Stimulated activated CD4-positive, alpha-beta T cell treated with anti-CD3 and anti-CD28 coated beads, Interleukin-15, amount 100 ng/mL, for 1 hour (primary cell): ENCODE measurements at places on chromosomes 1 and 21.

DNA sequence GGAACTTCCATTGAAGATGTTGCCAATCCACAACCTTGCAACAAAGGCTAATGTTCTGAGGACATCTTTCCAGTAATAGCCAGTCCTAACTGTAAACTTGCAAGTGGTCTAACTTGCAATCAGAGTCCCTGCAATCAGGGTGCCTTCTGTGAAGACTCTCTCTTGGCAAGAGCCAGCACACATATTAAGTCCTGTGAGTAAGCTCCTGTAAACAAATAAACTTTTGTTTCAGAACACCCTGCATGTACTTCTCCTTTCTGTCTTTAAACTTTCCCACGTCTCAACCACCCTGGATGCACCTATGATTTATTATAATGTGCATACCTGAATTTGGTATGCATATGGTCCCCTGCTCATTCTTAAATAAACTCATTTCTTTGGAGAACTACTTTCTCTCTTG is 9.1 kb downstream of the GBP7 start:
- DNase-seq = no peak

GRCh38 chr1:234597894-234598293 is 12.1 kb downstream of the IRF2BP2 start:
- no peak for DNase-seq

- DNase-seq = no peak
Observed at GRCh38 chr1:116740746-116741145, 13.5 kb upstream of the CD2 start.

DNA sequence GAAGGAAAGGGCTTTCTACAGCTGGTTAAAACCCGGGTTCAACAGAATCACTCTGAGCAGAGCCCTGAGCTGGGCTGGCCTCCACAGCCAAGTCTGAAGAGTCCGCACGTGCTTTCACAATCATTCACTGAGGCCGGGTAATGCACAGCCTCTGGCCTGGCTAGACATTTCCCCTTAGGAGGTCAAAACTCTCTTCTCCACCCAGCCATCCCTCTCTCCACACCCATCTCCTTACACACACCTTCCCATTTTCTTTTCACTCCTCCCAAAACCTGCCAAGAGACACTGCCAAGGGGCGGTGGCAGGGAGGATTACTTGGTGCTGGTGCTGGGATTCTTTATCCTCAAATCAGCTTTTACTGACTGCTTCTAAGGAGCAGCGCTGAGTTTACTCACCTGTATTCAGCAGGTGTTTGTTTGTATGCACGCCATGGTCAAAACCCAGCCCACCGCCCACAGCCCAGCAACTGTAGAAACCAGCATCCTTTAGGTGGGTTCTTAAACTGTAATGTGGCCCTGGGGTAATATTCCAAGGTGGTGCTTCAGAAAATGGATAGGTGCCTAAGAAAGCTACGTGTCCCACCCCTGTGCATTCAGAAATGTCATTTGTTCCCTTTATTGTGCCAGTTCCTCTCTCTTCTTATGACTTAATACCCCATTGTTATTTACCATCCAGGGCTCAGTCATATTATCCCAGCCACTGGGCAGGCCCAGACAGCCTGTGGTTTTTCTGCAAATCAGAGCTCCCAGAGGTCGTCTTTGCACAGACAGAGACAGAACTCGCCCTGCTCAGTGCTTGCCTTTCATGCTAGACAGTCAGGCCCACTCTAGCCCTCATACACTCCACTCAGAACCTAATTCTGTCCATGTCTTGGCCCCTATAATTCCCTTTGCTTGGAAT is 80.2 kb downstream of the ADSS2 start:
- no peak for DNase-seq

GRCh38 chr1:57989877-57990276 is 556.6 kb downstream of the OMA1 start:
- DNase-seq = no peak

DNA sequence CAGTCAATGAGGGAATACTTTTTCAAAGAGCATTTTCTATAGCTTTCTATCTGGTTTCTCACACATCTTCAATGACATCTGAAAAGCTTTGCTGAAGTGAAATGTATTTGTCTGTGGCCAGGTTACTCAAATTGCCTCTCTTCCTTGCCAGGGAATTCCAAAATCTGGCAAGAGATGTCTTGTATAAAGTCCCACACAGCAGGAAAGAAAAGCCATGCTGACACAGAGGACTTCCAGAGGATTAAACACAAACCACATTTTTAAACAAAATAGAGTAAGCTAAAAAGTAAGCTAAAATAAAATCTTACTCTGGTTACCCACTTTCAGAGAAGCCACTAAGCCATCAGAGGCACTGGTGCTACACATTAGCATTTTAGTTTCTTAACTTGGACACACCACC is 93.1 kb upstream of the BCAR3 start:
- no peak for DNase-seq

DNA sequence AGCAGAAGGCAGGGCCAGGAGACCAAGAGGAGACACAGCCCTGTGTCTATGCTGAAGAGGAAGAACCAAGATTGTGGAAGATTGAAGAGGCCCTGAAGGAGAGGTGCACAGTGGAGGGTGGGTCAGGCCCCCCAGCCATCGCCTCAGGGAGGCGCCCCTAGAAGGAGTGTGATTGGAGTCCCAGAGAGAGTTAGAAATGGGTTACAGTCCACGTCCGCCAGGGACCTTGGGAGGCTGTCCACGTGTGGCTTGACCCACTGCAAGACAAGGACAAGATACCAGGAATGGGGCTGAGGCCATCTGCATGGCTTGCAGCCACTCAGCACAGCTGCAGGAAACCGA is 375.1 kb downstream of the NPHP4 start:
- DNase-seq = no peak

- no peak for DNase-seq
Observed at GRCh38 chr21:32246571-32247140, 32.2 kb downstream of the MIS18A start.

GRCh38 chr1:56835657-56836056 is 16.5 kb upstream of the FYB2 start:
- DNase-seq = no peak

- DNase-seq = no peak
Observed at GRCh38 chr1:220283625-220284024, 11.4 kb upstream of the RAB3GAP2 start.

GRCh38 chr1:55235722-55236121 is 20.6 kb upstream of the USP24 start:
- no peak for DNase-seq

DNA sequence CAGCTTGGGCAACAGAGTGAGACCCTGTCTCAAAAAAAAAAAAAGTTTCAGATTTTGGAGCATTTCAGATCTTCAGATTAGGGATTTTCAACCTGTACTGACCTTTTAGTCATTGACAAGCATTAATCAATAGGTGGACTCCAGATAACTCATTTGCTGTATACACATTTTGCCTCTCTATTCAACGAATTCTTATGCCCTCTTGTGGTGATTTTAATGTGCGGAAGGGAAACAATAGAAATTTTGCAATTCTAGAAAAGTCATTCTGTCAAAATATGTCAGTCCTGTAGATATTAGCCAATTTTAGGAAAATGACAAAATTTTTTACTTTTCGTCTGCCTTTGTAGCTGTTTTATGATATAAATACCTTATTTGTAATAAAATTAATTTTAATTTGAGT is 11.6 kb upstream of the OR2G2 start:
- DNase-seq = no peak

DNA sequence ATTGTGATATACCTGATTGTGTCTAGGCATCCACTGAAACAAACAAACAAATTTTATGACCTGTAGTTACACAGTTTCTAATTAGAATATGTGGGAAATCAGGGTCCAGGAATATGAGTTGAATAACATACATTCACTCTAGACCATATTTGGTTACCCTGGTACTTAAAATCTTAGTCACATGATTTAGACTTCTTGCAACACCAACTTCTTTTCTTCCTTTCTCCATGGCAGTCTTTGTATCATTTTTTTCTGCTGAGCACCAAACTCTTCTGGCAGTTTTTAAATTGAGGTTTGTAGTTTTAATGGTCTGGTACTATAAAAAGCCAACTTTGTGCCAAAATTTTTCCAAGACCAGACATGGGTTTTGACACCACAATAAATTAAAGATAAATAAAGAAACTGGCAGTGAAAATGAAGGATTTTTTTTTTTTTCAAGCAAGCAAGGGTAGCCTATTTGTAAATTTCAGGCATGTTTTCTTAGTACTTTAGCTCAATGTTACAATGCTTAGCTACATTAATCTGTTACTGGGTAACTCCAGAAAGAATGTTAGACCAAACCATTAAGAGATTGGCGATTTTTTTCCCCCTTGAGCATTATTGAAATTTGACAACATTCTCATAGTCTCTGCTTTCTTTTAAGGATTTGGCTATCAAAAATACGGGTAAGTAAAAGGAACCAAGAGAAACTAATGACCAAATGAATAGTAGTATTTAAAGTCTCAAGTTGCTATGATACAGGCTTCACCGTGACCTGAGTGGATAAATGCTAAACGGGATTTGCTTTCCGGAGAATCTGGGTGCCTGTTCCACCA is 108.5 kb downstream of the NFIA start:
- DNase-seq = no peak

GRCh38 chr1:2928366-2929325 is 92.6 kb upstream of the ACTRT2 start:
- no peak for DNase-seq
